Thyroid gland (tissue), 4 donors: ENCODE measurements at places on chromosomes 6 and 20. TPM values are rescaled to one million over a fixed set of nuclear protein-coding genes. Genes with fewer than 3 reads are reported as not detected.

The MYB gene
- total RNA-seq: not detected

The TP53TG5 gene
- not detected for total RNA-seq

The FLRT3 gene
- total RNA-seq: 12.0 TPM

The TMEM74B gene
- 2.7 TPM for total RNA-seq

The STK35 gene
- 20.3 TPM for total RNA-seq

The SCRT2 gene
- total RNA-seq: not detected

The TBXT gene
- total RNA-seq: 1.3 TPM

The TSPO2 gene
- total RNA-seq: not detected

The FGD2 gene
- 14.9 TPM for total RNA-seq

The DBNDD2 gene
- 13.0 TPM for total RNA-seq

The GLP1R gene
- 0.15 TPM for total RNA-seq

The BANF2 gene
- 15.2 TPM for total RNA-seq

The POU3F2 gene
- total RNA-seq: not detected

The TRIM10 gene
- not detected for total RNA-seq

The PRPF6 gene
- total RNA-seq: 76.2 TPM

The SALL4 gene
- total RNA-seq: 13.6 TPM

The CDH22 gene
- total RNA-seq: 0.38 TPM

The CENPW gene
- not detected for total RNA-seq

The POU5F1 gene
- total RNA-seq: not detected

The FOXS1 gene
- total RNA-seq: not detected

The C6orf163 gene
- 4.3 TPM for total RNA-seq

The HLA-DOA gene
- total RNA-seq: 85.9 TPM

The STMN3 gene
- 84.0 TPM for total RNA-seq

The PAQR8 gene
- 2.7 TPM for total RNA-seq

The PTGIS gene
- total RNA-seq: 22.3 TPM

The EDN3 gene
- total RNA-seq: 76.3 TPM
